ENCODE measurements at places on chromosomes 11 and 22. TPM values are rescaled to one million over a fixed set of nuclear protein-coding genes. Genes with fewer than 3 reads are reported as not detected.

- H3K36me3 ChIP-seq, result no peaks in the 10 kb centered on the region
- no peak overlapping the region for H3K4me3 ChIP-seq
- no peak for DNase-seq
- H3K4me1 ChIP-seq, result peaks cover 53% of the 10 kb centered on the region
- no peak overlapping the region for H3K27ac ChIP-seq
- peaks cover 2% of the 10 kb centered on the region for H3K27me3 ChIP-seq
Measured at GRCh38 chr22:41201141-41201540, 4.0 kb upstream of the L3MBTL2 start.

GRCh38 chr11:12200991-12201985 lies 90.9 kb downstream of the MICAL2 start:
- peak; percentile 15 for DNase-seq
- no peak overlapping the region for H3K4me3 ChIP-seq
- H3K36me3 ChIP-seq, result no peaks in the 10 kb centered on the region
- no peaks in the 10 kb centered on the region for H3K4me1 ChIP-seq

- no peaks in the 10 kb centered on the region for H3K4me1 ChIP-seq
- peaks cover 8% of the 10 kb centered on the region for H3K27me3 ChIP-seq
- no peak for DNase-seq
- no peak overlapping the region for H3K27ac ChIP-seq
- no peak overlapping the region for H3K4me3 ChIP-seq
Measured at GRCh38 chr11:72582206-72583176, 91.7 kb downstream of the PDE2A start.

- no peak overlapping the region for H3K27ac ChIP-seq
- no peak overlapping the region for H3K4me3 ChIP-seq
- no peak for DNase-seq
- no peaks in the 10 kb centered on the region for H3K36me3 ChIP-seq
- no peaks in the 10 kb centered on the region for H3K4me1 ChIP-seq
Measured at GRCh38 chr11:33383075-33383919, 126.1 kb downstream of the HIPK3 start.

APOBEC3B gene
- total RNA-seq, result 13.9 TPM

GRCh38 chr11:101914341-101914737 lies 471 bp upstream of the CEP126 start:
- H3K4me3 ChIP-seq, result peak overlapping the region; percentile 78
- no peak for DNase-seq
- H3K27me3 ChIP-seq, result no peaks in the 10 kb centered on the region
- H3K27ac ChIP-seq, result no peak overlapping the region

SGSM1 gene
- total RNA-seq, result not detected

DNA sequence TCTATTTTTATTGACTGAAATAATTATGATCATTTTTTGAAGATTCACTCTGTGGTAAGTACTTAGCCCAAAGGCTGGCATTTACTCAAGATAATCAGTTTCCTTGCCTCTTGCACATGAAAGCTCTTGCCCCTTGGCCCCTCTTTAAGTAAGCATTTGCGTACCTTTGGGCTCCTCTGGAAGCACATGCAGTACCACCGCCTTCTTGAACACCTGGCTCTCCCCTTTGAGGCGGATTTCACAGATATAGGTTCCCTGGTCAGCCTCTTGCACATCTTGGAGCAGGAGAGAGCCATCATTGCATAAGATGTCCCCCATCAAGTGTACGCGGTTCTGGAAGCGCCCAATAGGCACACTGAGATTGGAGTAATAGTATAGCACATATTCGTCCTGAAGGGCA lies 14.5 kb downstream of the JAML start:
- H3K27me3 ChIP-seq, result no peaks in the 10 kb centered on the region
- H3K36me3 ChIP-seq, result no peaks in the 10 kb centered on the region
- no peak for DNase-seq
- H3K27ac ChIP-seq, result peak overlapping the region; percentile 95
- no peak overlapping the region for H3K4me3 ChIP-seq
- H3K4me1 ChIP-seq, result peaks cover 91% of the 10 kb centered on the region

APLNR gene
- not detected for total RNA-seq

- no peak overlapping the region for H3K27ac ChIP-seq
- H3K36me3 ChIP-seq, result no peaks in the 10 kb centered on the region
- no peaks in the 10 kb centered on the region for H3K27me3 ChIP-seq
- no peak overlapping the region for H3K4me3 ChIP-seq
- no peak for DNase-seq
Measured at GRCh38 chr11:134289167-134289566, 13.0 kb downstream of the GLB1L3 start.

DNA sequence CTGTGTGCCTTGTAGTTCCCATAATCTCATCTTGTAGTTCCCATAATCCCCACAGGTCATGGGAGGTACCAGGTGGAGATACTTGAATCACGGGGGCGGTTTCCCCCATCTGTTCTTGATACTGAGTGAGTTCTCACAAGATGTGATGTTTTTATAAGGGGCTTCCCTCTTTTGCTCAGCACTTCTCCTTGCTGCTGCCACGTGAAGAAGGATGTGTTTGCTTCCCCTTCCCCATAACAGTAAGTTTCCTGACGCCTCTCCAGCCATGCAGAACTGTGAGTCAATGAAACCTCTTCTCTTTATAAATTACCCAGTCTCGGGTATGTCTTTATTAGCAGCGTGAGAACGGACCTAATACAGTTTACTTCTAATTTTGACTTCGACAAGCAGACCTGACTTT lies 14.0 kb upstream of the SMIM38 start:
- no peak overlapping the region for H3K4me3 ChIP-seq
- no peaks in the 10 kb centered on the region for H3K36me3 ChIP-seq
- no peak for DNase-seq

ZNF280A gene
- 2.9 TPM for total RNA-seq

DNA sequence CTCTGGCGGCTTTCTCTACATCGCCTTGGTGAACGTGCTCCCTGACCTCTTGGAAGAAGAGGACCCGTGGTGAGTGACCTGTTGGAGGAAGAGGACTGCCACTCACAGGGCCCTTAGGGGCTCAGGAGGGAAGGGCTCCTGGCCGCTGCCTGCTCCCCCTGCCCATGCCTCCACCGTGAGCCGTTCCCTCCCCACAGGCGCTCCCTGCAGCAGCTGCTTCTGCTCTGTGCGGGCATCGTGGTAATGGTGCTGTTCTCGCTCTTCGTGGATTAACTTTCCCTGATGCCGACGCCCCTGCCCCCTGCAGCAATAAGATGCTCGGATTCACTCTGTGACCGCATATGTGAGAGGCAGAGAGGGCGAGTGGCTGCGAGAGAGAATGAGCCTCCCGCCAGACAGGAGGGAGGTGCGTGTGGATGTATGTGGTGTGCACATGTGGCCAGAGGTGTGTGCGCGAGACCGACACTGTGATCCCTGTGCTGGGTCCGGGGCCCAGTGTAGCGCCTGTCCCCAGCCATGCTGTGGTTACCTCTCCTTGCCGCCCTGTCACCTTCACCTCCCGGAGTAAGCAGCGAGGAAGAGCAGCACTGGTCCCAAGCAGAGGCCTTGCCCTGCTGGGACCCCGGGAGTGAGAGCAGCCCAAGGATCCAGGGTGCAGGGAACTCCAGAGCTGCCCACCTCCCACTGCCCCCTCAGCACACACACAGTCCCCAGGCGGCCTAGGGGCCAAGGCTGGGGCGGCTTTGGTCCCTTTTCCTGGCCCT lies 6.9 kb downstream of the SLC39A13 start:
- no peaks in the 10 kb centered on the region for H3K27me3 ChIP-seq
- H3K36me3 ChIP-seq, result peaks cover 27% of the 10 kb centered on the region
- no peak overlapping the region for H3K4me3 ChIP-seq
- H3K4me1 ChIP-seq, result peaks cover 1% of the 10 kb centered on the region
- DNase-seq, result no peak
- no peak overlapping the region for H3K27ac ChIP-seq

GRCh38 chr11:75809991-75810390 lies 5.0 kb upstream of the UVRAG start:
- H3K27me3 ChIP-seq, result no peaks in the 10 kb centered on the region
- no peaks in the 10 kb centered on the region for H3K36me3 ChIP-seq

- no peak overlapping the region for H3K4me3 ChIP-seq
- H3K27ac ChIP-seq, result no peak overlapping the region
- no peaks in the 10 kb centered on the region for H3K36me3 ChIP-seq
- H3K27me3 ChIP-seq, result no peaks in the 10 kb centered on the region
- H3K4me1 ChIP-seq, result no peaks in the 10 kb centered on the region
Measured at GRCh38 chr11:105589346-105589745, 20.5 kb upstream of the GRIA4 start.

DNA sequence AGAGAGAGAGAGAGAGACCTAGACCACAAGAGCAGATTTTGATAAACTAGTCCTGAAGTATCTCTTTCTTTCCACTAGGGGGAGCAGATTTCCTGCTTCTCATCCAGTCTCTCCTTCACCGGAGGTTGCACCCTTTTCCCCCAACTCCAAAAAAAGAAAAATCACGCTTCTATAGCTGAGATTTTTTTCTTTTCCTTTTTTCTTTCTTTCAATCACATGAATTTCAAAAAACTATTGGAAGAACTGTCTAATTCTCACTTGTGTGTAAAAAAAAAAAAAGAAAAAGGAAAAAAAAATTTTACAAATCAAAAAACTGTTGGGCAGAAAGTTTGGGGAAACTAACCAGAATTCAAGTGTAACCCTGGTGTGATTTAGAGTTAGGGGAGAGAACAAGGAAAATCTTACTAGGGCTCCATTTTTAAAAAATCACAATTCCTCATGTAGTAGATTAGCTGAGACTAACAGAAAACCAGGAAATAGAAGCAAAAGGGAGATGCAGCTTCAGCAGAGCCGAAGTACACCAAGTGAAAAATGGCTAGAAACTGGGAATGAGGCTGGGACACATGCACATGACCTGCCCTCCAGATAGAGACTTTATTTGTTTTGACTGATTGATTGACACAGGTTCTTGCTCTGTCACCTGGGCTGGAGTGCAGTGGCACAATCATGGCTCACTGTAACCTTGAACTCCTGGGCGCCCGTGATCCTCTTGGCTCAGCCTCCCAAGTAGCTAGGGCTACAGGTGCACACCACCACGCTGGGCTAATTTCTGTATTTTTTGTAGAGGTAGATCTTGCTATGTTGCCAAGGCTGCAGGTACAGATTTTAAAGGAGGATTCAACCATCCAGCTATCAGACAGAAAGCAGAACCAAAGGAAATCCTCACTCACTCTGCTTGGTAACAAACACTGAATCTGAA lies 27.1 kb downstream of the SDHD start:
- no peak overlapping the region for H3K27ac ChIP-seq
- peaks cover 5% of the 10 kb centered on the region for H3K4me1 ChIP-seq
- no peaks in the 10 kb centered on the region for H3K36me3 ChIP-seq
- peak overlapping the region; percentile 34 for H3K4me3 ChIP-seq
- no peaks in the 10 kb centered on the region for H3K27me3 ChIP-seq

EIF3L gene
- 695 TPM for total RNA-seq

GRCh38 chr22:49574881-49575702 lies 252.6 kb downstream of the BRD1 start:
- no peak for DNase-seq
- no peak overlapping the region for H3K4me3 ChIP-seq
- H3K36me3 ChIP-seq, result no peaks in the 10 kb centered on the region
- H3K4me1 ChIP-seq, result no peaks in the 10 kb centered on the region
- peaks cover 45% of the 10 kb centered on the region for H3K27me3 ChIP-seq

DNA sequence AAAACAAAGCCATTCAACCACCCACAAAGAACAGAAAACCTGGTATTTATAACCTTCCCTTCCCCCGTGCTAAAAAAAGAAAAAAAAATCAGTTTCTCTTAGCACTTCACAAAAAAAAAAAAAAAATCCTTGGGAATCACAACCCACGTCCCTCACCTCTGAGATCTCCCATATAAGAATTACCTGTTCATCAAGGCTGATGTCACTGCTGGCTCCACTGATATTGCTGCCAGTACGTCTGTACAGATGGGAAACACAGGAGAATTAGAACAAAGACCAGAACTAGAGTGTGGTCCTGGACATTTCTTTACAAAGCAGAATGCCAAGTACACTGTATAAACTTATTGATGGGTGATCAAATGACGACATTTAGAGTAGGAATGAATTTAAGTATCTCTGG lies 14.9 kb downstream of the OSBP start:
- no peak for DNase-seq
- peaks cover 30% of the 10 kb centered on the region for H3K36me3 ChIP-seq
- no peak overlapping the region for H3K4me3 ChIP-seq
- H3K27ac ChIP-seq, result no peak overlapping the region

PLA2G3 gene
- total RNA-seq, result 0.11 TPM

DNA sequence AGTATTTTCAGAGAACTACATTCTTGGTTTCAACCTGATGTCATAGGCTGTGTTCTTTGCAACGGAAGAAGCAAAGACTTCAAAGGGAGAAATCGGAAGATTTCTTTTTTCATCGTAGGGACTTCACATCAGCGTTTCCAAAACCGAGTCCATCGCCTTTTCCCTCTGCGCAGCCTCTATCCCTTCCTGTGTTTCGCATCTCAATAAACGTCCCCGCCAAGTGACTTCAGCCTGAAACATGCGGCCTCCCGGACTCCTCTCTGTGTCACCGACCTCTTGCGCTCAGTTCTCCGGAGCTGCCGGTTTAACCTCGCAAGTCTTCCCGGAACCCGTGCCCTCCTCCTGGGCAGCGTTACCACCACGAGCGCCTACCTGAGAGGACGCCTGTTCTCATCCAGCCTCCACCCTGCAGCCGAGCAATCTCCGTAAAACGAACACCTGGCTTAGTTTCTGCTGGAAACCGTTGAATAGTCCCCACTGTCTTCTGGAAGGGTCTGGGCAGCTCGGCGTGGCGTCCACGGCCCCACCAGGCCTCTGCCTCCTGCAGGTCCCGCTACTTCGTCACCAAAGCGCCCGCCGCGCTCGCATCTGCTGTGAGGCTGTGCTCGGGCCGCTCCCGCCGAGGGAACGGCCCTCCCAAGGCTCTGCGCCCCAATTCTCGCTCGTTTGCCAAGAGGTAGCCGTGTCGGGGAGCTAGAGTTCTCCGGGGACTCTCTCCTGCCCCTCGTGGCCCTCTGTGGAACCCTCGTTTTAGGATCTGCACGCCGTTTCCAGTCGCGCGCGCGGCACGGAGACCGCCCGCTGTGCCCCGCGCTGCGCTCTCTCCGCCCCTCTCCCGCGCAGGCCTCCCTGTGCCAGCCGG lies at the start of gene GLB1L3:
TSS of gene GLB1L3 (plus strand) at position 846 of the 862 bp plus-strand sequence. CDS start 362 bp downstream, outside the sequence.
- no peak for DNase-seq
- no peak within 1 kb of the TSS for H3K27ac ChIP-seq
- H3K4me3 ChIP-seq, result 0 out of 2 replicates have a peak within 1 kb of the TSS, but pooled peaks have one; percentile 13
- H3K27me3 ChIP-seq, result peaks cover 6% of the 10 kb centered on the region

- peak overlapping the region; percentile 82 for H3K27ac ChIP-seq
Measured at GRCh38 chr11:66844496-66845142, 1.4 kb downstream of the RCE1 start.

- no peak overlapping the region for H3K4me3 ChIP-seq
- no peak for DNase-seq
- no peak overlapping the region for H3K27ac ChIP-seq
- peaks cover 2% of the 10 kb centered on the region for H3K27me3 ChIP-seq
Measured at GRCh38 chr11:60984149-60984548, 12.7 kb downstream of the CD6 start.

GRCh38 chr22:20231514-20232236 lies 36.4 kb downstream of the RTN4R start:
- no peaks in the 10 kb centered on the region for H3K36me3 ChIP-seq
- H3K27me3 ChIP-seq, result peaks cover 43% of the 10 kb centered on the region
- DNase-seq, result no peak
- no peak overlapping the region for H3K4me3 ChIP-seq

CYP2D6 gene
- total RNA-seq, result 0.18 TPM

- DNase-seq, result no peak
- no peaks in the 10 kb centered on the region for H3K36me3 ChIP-seq
- H3K4me3 ChIP-seq, result no peak overlapping the region
- peaks cover 56% of the 10 kb centered on the region for H3K27me3 ChIP-seq
- H3K27ac ChIP-seq, result no peak overlapping the region
Measured at GRCh38 chr11:76164861-76165751, 41.2 kb downstream of the WNT11 start.
